SIG-M5 (cell line): ENCODE measurements at places on chromosomes 16 and 17.

- no peak for DNase-seq
These were observed 1.7 kb downstream of the ATP2C2 start for GRCh38 chr16:84369938-84370627.

DNA sequence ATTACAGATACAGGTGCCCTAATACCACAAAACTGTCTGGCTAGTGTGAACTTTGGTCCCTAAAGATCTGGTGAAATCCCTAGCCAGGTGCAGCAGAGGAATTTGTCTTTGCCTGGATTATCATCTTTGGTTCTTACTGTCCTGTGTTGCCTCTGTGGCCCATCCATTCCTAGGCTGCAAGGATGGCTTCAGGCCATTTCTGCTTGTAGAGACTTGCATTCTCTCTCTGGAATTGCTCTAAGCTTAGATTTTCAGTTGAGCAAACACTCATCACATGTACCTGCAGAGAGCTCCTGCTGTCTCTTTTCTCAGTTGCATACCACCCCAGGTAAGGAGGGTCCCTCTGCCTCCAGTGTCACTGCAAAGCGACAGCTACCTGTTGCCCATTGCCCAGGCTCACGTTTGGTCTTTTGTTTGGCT is 114.9 kb downstream of the PRKCA start:
- DNase-seq: no peak

DNA sequence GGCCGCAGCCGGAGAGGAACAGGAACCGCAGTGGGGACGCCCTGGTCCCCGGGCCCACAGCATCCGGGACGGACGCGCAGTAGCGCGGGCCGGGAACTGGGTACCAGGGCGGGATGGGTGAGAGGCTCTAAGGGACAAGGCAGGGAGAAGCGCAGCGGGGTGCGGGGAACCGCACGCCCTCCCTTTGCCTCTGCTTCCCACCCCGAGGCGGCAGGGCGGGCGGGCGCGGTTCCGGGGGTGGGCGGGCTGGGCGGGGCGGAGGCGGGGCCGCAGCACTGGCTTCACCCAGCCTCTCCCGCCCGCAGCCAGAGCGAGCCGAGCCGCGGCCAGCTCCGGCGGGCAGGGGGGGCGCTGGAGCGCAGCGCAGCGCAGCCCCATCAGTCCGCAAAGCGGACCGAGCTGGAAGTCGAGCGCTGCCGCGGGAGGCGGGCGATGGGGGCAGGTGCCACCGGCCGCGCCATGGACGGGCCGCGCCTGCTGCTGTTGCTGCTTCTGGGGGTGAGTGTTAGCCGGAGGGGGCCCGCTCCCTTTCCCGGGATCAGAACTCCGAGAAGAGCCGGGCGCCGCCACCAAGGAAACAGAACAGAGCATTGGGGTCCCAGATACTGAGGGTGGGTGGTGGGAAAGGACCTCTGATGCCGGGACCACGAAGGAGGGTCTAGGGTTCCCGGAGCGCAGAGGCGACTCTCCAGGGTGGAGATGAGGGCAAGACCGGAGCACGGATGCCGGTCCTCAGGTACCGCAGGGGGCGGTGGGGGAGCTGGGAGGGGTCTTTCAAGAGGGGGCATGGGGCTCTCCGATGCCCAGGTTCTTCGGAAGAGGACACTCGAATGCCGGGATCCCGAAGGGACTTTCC is at the start of gene NGFR:
Gene NGFR (plus strand): TSS at position 308 of the 856 bp plus-strand sequence. CDS start 125 bp downstream, at position 433.
- no peak for DNase-seq

DNA sequence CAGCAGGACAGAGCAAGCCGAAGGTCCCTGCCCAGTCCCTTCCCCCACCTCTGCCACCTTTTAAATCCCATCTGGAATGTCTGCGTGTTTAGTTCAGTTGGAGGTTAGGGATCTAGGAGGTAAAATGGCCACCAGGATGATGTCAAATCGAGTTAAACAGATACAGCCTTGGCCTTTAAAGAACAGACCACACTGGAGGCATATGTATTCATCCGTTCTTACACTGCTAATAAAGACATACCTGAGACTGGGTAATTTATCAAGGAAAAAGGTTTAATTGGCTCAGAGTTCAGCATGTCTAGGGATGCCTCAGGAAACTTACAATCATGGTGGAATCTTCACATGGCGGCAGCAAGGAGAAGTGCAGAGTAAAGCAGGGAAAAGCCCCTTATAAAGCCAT is 167.8 kb upstream of the CACNG5 start:
- DNase-seq: no peak

DNA sequence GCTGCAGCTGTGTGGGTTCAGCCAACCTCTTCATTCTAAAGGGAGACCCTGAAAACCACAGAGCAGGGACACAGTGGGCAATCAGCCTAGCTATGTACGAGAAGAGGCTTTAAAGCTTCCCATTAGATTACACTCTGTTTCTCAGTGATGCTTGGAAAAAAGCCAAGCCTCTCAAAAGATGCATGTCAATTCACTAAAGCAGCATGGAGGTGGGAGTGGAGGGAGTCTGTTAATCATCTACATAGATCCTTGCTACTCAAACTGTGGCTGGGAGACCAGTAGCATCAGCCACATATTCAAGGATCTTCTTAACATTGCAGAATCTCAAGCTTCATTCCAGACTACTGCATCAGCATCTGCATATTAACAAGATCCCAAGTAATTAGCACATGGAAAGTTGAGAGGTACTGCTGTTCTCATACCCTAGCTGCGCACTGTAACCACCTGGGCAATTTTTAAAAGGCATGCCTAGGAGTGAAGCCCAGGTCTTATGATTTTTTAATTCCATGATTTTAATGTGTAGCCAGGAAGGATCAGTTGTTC is 305.9 kb downstream of the PMP22 start:
- no peak for DNase-seq

DNA sequence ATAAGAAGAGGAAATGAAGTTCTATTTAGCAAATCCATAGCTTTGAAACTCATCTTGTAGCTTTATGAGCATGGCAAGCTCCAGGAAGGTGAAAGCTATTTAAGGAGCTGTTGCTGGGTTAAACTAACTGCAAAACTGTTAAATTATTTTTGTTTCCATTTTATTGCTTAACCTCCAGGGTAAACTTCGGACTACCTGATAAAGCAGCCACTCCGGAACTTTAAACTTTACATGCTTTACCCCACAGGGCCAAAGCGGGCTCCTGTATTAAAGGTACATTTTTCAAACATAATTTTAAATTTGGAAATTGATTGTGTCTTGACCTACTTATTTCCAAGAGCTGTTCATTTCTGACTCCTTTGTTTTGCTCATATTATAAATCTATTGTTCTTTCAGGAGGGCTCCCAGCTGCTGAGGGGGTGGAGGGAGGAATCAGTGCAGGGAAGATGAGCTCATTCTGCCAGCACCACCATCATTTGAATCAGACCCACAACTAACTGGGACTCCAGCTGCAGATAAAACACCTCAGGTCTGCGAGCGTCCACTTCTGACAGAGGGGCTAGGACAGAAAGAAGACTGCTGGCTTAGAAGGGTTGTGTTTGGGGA is 157.9 kb downstream of the IRX3 start:
- DNase-seq: no peak

DNA sequence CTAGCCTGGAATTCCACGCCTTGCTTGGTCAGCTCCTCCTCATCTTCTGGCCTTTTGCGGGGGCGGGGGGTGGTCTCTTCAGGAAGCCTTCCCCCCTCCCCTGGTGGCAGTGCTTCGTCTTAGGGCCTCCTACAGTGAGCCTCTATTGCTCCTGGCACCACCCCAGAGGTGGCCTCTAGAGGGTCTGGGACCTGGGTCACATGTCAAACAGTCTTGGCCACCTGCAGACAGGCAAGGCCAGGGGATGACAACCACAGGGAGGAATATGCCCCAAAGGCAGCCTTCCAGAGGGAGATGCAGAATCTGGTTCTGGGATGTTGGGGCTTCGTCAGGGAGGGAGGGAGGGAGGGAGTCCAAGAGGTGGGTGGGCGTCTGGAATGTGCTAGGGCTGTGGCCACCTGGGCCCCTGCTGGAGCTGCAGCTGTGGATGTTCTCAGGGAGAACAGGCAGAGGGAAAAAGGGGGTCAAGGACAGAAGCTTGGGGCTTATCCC is 50.6 kb downstream of the SMPD3 start:
- DNase-seq: no peak

DNA sequence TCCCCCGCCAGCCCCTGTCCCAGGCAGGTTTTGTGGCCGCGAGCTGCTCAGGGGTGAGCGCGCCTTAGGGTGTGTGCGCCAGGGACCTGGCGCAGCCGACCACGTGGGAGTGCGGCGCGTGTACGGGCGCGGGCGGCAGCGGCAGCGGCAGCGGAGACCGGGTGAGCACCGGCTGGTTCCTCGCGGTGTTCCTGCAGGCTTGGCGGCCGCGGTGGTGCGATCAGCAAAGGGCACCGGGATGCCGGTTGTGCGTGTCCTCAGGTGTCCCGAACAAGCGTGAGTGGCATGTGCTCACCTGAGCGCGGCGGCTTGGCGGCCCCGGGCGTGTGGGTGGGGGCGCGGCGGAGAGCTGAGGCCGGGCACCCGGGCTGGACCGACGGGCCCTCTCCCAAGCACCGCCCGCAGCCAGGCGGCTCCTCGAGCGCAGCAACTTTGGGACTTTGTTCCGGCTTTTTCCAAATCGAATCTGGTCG is 381 bp upstream of the HSD11B2 start:
- DNase-seq: no peak

- no peak for DNase-seq
These were observed 19.9 kb upstream of the PLLP start for GRCh38 chr16:57304169-57305061.

DNA sequence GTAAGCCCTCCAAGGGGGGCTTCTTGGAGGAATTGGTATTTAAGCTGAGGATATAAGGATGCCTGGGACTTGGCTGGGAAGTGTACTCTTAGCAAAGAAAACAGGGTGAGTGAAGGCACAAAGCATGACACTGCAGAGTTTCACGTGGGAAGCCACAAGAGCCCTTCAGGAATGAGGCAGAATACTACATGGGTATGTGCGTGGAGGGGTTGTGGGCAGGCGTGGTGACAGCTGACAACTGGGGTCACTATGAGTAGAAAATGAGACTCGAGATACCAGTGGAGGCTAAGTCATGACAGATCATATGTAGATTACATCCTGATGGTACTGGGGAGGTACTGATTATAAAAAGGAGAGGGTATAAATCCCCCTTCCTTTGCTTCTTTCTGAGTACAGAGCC is 78.1 kb upstream of the XYLT1 start:
- no peak for DNase-seq

DNA sequence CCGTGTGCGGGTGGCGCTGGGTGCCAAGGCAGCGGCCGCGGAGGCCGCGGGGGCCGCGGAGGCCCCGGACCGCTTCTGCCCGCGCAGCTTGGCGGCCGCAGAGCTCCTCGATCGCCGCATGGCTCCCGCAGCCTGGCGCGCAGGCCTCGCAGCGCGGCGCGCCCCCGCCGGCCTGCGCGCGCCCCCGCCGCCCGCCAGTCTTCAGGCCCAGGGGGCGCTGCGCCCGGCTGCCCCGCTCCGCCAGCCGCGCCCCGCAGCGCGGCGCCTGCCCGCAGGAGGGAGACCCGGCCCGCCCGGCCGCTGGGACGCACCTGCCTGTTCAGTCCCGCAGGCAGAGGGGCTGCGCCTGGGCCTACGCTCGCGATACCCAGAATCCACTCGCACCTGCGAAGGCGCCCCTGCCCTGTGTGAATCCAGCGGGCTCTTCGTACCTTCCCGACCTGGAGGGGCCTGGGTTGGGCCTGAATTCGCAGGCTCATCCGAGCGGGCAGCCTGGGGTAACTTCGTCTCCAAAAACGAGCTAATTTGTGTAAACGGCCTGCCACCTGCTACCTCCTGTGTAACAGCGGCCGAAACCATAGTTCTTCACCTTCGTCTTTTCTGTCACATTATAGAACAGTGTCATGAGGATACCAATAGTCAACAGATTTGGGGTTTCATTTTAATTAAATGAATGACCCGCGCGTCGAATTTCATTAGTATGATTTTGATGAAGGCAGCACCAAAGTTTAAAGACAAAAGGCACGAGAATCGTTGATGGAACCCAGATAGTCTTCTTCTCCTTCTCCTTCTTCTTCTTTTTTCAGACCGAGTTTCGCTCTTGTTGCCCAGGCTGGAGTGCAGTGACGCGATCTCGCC is at the start of gene CENPV:
Gene CENPV (minus strand): TSS at position 153 of the 858 bp plus-strand sequence. CDS start 33 bp downstream, at position 120.
- DNase-seq: no peak

DNA sequence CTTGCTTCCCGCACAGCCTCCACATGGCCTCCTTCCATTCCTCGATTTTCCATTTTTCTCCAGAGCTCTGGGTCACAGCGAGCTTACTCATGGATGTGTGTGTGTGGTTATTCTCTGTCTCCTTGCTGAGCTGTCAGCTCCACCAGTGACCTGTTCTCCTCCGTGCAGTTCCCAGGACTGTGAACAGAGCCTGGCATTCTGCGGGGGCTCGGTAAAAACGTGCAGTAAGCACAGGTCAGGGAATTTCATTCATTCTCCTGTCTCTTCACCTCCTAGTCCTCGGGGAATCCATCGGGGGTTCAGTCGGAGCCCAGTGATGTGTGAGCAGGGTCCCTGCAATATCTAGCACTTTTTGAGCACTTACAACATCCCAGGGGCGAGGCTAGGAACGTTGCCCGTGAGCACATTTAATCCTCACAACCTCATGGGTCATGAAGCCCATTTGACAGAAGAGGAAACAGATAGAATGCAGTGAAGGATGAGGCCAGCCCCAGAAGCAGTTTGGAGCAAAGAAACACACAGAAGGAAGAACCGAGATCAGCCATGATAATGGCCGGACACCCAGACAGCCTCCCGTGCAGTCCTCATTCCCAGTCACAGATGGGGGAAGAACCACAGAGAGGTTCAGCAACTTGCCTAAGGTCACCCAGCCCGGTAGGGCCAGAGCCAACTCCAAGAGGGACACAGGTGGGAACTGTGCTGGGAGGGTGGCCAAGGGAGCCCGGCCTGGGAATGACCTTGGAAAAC is 183.2 kb upstream of the GSE1 start:
- DNase-seq: no peak

DNA sequence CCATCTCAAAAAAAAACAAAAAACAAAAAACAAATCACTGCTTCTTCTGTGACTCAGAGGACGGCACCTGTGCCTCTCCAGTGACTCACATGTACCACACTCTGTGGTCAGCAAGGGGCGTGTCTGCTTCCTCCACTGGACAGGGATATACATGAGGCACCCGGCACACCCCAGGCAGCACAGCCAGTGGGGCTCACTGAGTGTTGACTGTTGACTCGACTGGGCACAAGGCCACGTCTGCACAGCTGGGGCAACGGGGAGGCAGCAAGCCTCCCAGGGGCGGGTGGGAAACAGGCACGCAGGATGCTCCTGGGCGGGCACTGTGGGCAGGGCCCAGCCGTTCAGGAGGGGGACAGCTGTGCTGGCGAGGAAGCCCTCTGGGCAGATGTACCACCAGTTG is 64.1 kb downstream of the TIMM22 start:
- DNase-seq: no peak

DNA sequence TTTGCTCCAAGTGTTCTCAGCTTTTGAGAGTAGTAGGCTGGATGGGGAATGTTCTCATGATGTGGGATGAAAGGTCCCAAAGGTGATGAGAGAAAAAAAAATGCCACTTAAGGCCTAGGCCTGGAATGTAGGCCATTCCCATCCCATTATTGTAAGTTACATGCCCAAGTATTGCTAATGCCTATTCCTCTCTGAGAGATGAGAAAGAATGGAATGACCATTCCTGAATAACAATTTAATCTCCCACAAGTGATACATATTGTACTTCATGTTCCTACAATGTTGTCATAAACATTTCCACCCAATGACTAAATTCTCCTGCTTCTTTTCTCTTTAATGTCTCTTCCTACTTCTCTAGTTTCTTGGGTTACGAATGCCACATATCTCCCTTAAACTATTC is 102.8 kb upstream of the KCNJ16 start:
- no peak for DNase-seq

GRCh38 chr16:27177031-27177774 is 26.1 kb upstream of the KDM8 start:
- DNase-seq: no peak
